ENCODE measurements at places on chromosomes 2 and 18.

- no peak for DNase-seq
These were observed 329.6 kb downstream of the MBD2 start for GRCh38 chr18:53894675-53895442.

- DNase-seq: no peak
These were observed 565.2 kb upstream of the NRP2 start for GRCh38 chr2:205117125-205117524.

- DNase-seq: no peak
These were observed 1.9 kb upstream of the STAT4 start for GRCh38 chr2:191152482-191153240.

DNA sequence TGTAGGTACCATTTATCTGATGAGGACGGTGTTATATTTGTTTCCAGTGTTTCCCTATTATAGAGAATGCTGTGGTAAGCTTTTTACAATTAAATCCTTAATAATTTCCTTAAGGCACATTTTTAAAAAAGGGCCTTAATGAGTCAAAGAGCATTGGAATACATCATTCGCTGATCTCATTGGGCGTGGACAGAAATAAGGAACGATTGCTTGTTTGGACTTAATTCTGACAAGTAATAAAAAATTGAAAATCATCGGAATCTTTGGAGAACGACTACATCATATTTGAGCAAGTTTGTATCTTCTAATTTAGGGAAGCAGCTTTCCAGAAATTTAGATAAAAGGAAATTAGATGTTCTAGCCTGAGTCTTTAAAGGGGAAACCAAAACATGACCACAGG, 11.3 kb downstream of the AGPS start:
- DNase-seq: no peak

- no peak for DNase-seq
These were observed 109.5 kb downstream of the RNF144A start for GRCh38 chr2:7026742-7027141.

DNA sequence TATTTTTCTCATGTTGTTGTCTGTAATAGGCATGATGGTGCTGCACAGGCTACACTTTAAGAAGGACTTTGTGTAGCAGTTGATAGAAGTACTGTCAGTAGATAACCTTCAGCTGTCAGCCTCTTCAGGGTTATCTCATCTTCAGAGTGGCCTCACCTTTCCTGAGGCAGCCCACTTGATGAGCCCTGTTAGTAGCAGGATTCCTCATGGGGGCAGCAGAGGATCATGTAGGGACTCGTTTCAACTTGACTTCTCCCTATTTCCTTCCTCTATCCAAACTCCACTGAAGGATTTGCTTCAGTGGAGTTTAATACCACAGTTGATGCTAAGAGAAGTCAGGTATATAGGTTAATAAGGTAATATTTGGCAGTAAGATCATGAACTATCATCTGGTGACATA, 530.3 kb upstream of the FSIP2 start:
- DNase-seq: no peak

DNA sequence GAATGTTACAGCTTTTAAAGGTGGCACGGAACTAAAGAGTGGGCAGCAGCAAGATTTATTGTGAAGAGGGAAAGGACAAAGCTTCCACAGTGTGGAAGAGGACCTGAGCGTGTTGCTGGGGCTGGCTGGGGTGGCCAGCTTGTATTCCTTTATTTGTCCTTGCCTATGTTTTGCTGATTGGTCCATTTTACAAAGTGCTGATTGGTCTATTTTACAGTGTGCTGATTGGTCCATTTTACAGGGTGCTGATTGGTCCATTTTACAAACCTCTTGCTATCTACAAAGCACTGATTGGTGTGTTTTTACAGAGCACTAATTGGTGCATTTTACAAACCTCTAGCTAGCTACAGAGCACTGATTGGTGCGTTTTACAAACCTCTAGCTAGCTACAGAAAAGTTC, 109.7 kb upstream of the DDX18 start:
- DNase-seq: no peak

GRCh38 chr2:61233581-61233980, 71.6 kb downstream of the C2orf74 start:
- DNase-seq: no peak

- no peak for DNase-seq
These were observed 87.3 kb upstream of the NCKAP5 start for GRCh38 chr2:133655610-133656009.

DNA sequence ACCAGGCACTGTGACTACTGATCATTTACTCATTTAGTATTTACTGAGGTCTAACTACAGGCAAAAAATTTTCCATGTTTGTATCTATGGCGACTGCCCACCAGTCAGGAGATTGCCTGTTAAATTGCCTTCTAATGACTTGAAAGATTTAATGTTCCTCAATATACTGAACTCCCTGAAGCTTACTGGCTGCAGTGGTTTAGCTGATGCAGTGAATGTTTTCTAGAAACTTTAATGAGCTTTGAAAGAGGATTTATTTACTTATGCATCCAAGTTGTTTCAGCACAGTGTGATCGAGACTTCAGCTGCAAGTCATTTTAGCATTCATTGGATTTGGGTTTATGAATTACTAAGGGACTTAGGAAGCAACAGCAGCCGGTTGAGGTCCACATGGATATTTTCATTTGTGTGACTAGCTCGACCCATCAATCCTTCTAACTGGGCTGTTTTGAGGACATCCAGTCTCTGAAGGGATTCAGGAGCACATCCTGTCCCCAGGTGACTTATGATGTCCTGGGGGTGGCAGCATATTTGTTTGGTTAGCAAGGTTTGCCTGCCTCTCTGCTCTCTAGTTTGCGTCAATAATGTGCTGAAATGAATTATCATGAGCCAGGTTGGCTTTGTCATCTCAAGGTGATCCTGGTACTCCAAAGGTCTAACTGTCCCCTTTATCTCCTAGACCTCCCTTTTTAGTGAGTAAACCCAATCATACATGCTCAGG, 26.8 kb downstream of the ACMSD start:
- DNase-seq: no peak

DNA sequence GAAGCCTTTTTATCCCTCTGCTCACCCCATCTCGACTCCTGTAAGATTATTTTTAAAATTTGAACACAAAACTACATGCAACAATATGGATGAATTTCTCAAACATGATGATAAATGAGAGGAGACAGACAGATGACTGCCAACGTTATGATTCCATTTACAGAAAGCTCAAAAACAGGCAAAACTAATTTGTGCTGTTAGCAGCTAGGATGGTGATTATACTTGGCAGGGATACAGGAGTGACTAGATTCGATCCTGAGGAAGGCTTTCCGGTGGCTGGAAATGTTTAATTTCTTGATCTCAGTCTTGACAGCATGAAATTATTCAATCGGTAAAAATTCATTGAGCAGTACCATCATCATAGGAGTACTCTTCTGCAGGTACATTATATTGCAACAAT, 163.4 kb upstream of the SH3BP4 start:
- DNase-seq: no peak

GRCh38 chr18:79026491-79026890, 42.7 kb upstream of the ATP9B start:
- DNase-seq: no peak
